Posterior vena cava (tissue), 2 donors: ENCODE measurements at places on chromosomes 11 and 22.

DNA sequence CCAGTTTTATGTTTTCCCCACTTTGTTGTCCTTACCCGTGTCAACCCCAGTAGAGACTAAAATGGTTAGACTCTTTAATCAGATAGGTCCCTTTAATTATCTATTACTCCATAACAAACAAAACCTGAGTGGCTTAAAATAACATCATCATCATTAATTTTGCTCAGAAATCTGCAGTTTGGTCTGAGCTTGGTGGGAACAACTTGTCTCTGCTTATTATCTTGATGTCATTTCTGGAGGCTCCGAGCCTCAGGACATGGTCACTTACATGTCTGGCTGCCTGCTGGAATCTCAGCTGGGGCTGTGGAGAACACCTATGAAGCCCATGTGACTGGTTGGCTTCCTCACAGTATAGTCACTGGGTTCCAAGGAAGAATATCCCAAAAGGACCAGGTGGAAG lies 26.7 kb downstream of the UVRAG start:
- DNase-seq: no peak

DNA sequence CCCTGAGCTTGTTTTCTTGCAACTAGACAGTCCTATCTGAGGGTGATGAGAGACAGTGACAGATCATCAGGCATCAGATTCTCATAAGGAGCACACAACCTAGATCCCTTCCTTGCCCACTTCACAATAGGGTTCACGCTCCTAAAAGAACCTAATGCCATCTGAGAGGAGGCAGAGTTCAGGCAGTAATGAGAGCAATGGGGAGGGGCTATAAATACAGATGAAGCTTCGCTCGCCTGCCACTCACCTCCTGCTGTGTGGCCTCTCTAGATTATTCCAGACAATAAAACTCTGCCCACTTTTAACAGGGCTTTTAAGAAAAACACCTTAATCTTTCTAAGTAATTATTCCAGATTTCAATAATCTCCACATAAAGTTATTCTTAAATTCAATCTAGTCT lies 43.9 kb upstream of the PAK1 start:
- DNase-seq: no peak

DNA sequence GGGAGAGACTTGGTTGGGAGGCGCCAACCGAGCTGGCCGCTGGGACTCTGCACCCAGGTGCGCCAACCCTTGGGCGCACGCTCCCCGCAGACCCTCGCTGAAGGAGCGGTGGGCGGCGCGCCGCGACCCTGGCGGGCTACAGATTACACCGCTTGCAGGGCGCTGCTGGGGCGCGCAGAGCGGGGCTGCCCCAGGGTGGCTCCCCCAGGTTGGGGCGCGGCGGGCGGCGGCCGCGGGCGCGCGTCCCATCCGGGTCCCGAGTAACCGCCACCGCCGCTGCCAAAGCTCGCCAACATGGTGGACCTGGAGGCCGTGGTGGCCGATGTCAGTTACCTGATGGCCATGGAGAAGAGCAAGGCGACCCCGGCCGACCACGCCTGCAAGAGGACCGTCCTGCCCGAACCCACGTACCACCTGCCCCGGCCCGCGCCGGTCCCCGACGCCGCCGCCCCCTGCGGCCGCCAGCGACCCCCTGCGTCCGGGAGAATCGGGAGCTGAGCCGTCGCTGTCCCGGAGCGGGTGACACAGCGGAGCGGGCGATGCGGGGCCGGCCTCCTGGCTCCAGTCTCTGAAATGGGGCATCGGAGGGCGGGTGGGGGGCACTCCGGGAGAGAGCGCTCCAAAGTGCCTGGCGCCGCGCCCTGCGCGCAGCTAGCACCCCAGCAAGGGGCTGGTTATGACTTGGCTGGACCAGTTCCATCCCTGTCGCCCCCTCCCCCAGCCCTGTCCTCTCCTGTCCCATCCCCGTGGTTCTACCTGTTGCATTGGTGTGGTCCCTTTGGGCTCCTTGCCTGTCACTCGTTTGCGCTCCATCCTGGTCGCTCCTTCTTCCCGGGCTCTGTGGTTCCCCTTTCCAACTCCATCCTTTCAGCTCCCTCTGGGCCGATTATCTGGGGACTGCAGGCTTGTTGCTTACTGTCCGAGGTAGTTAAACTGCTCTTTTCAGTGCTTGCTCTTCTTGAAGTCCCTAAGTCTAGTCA lies 143.3 kb upstream of the GRK3 start:
- no peak for DNase-seq

GRCh38 chr11:5280582-5281102 lies 10.9 kb upstream of the HBE1 start:
- DNase-seq: peak; percentile 90

GRCh38 chr11:31812383-31813381 lies 1.6 kb upstream of the PAX6 start:
- DNase-seq: no peak

DNA sequence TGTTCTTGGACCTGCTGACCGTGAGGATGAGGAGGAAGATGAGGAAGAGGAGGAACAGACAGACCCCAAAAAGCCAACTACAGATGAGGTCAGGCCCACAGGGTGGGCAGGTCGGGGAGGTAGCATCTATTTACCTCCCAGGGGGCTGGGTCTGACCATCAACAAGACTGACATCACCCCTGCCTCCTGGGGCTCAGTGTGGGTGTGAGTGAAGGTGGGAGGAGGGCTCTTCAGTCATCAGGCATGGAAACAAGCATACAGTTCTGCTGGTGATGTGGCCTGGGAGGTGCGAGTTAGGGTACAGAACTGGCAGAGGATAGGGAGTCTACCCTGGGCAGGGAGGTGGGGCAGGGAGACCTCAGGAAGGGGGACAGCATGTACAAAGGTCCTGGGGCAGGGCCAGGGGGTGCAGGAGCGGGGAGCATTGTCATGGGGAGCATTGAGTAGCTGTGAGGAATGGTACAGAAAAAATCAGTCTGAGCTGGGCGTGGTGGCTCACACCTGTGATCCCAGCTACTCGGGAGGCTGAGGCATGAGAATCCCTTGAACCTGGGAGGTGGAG lies 8.9 kb downstream of the PLCB3 start:
- no peak for DNase-seq

DNA sequence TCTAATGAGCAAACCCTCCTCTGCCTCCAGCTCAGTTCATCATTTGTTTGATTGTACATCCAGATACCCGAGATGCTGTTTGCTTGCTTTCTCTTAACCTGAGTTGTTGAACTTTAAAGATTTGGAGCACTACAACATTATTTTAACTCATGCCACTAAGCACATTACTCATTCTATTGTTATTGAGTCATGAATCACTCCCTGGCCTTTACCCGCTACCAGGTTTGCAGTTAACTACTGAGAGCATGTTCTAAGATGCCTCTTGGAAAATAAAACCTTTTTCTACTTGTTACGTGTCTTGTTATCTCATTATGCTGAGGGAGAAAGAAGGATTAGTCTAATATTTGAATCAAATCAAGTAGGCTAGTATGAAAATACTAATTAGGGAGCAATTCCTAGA lies 720.6 kb upstream of the ANO5 start:
- no peak for DNase-seq

GRCh38 chr22:44260216-44261035 lies 52.3 kb downstream of the SHISAL1 start:
- DNase-seq: peak; percentile 69

DNA sequence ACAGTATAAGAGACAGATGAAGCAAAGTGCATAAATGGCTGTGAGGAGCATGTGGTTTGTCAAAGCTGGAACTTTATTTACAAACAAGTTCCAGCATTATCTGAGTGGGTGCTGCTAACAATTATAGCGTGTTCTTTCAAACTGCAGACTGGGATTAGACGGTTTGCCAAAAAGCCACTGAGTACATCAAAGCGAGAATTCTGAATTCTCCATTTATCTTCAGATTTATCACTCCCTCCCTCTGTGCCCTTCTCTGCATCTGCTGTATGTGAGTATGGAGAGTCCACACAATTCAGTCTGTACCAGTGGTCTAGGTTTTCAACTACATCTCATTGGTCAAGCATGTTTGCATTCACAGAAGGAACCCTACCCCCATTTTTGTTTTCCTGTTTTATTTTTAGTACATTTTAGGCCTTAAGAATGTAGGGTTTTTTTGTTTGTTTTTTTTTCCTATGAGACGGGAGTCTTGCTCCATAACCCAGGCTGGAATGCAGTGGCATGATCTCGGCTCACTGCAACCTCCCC lies 18.1 kb upstream of the INCENP start:
- DNase-seq: no peak

DNA sequence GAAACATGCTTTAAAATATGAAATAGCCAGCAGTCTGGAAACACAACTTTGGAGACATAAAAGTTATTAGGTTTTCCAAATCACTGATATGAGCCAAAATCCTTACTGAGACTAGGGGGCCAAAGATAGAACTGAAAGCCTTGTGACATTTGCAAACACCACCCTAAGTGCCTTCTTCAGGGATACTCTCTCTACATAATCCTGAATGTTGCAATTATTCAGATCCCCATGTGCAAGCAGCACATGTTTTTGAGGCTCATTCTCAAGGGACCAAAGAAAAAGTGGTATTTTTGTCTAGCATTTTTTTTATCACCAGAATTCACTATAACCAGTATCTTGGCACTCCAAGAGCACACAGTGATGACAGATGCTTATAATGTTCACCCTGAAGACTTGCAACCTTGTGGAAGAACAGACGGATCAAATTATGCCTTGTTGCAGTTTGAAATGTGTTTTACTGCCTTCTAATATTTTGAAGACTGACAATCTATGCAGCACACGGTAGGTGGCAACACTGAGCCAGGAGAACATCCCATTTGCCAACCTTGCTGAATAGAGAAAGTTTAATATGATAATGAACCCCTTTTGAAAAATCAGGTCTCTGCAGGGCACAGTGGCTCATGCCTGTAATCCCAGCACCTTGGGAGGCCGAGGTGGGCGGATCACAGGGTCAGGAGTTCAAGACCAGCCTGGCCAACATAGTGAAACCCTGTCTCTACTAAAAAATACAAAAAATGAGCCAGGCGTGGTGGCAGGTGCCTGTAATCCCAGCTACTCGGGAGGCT lies 78.5 kb downstream of the PLEKHA7 start:
- no peak for DNase-seq

DNA sequence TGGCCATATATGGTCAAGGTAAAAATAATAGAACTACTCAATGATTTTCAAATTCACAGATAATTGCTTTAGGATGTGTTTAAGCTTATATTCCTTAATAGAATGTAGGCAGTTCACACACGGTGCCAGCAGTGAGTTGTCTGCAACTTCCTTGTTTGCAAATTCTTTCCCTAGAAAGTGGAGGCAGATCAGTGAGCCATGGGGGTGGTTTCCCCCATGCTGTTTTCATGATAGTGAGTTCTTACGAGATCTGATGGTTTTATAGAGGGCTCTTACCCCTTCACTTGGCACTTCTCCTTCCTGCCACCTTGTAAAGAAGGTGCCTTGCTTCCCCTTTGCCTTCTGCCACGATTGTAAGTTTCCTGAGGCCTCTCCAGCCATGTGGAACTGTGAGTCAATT lies 111.8 kb upstream of the LMO1 start:
- no peak for DNase-seq

- DNase-seq: no peak
Measured at GRCh38 chr11:108846009-108846408, 181.1 kb downstream of the DDX10 start.

DNA sequence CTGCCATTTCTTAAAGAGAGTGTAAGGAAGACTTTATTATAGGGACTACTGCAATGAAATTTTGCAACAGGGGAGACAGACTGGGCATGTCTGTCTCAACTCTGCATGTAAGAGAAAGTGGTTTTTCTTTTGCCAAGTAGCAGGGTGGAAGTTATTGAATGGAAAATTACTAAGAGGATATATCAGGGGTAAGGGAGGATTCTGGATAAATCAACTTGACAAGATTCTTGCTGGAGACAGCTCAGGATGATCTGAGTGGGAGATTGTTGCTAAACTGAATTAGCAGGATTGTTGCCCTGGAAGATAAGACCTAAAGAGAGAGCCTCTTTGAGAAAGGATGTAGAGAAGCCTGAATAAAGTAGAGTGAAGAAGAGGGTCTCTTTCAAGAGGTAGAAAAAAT lies 145.8 kb downstream of the LUZP2 start:
- no peak for DNase-seq

- DNase-seq: no peak
Measured at GRCh38 chr11:108322666-108323065, 99.8 kb downstream of the ATM start.

DNA sequence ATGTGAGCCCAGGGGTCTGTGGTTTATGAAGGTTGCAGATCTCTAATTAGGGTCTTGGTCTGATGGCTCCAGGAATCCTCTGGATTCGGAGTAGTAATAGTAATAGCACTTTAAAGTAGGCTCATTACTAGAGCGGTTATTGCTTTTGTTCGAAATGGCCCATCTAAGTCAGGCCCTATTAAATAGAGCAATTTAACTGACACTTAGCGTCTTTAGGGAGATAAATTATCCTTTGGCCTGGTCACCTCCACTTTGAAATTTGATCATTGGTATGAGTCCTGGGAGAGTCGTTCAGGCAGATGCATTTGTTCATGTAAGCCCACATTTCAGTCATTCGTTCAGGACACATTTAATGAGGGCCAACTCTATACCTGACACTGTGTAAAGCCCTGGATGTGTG lies 54.8 kb downstream of the LDLRAD3 start:
- no peak for DNase-seq

DNA sequence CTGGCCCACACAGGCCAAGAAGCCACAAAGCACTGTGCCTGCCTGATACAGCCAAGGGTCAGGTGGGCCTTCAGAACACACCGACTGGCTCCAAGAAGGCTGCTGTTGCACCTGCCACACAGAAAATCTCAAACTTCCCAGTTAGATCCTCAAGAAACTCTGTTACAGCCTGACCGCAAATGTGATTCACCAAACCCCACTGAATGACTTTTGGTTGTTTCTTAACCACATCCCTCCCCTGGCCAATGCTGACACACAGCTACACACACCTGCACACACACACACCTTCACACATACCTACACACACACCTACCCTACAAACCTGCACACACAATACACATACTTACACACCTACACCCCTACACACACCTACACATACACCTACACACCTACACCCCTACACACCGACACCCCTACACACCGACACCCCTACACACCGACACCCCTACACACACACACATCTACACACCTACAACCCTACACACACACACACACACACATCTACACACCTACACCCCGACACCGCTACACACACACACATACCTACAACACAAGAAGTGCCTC lies 31.5 kb downstream of the CDKN1C start:
- DNase-seq: no peak

DNA sequence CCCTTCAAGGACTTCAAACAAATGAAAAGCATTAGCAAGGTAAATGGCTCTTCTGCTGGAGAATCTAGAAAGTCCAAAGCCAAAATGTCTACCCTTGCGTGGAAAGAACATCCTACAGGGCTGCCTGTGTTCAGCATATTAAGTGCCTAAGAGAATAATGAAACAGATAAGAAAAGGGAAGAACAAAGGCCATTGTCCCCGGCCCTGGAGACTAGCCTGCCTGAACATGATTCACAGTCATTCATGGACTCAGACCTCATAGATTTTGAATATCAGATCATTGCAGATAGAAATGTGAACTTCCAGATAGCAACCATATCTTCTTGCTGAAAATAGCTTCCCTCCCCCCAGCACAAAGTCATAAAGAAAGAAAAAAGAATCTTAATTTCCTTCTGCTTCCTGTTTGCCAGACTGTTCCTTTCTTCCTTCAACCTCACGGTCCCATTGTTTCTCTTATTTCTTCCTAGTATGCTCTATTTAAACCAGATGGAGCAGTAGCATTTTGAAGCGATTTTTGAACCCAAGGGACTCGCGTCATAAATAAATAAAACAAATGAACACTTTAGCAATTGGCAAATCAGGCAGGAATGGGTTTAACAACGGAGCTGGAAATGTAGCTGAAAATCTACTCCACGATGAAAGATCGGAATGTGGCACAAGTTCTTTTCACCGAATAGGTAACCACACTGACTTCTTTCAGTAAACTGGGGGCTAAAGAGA lies 408.2 kb upstream of the CCDC90B start:
- DNase-seq: no peak
